CD8-positive, alpha-beta memory T cell (primary cell): ENCODE measurements at places on chromosomes 4 and X.

DNA sequence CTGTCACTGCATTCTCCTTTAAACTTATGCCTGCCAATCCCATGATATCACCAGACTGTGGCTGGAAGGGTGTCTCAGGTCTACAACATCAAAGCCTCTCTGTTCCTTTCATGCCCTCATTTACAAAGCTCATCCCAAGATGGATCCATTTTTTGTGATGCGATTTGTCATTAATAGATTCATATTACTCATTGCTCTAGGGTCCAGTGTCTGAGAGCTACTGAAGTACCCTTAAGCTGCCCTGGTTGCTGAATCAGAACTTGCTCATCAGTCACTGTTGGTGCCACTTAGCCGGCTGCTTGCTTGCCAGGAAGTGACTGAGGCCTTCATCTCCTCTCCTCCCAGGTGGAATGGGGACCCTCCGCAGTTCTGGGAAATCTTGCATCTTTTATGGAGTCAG is 395.5 kb upstream of the BOD1L1 start:
- no peak for DNase-seq

GRCh38 chrX:31168551-31168950 is 96.7 kb upstream of the FTHL17 start:
- DNase-seq: no peak

DNA sequence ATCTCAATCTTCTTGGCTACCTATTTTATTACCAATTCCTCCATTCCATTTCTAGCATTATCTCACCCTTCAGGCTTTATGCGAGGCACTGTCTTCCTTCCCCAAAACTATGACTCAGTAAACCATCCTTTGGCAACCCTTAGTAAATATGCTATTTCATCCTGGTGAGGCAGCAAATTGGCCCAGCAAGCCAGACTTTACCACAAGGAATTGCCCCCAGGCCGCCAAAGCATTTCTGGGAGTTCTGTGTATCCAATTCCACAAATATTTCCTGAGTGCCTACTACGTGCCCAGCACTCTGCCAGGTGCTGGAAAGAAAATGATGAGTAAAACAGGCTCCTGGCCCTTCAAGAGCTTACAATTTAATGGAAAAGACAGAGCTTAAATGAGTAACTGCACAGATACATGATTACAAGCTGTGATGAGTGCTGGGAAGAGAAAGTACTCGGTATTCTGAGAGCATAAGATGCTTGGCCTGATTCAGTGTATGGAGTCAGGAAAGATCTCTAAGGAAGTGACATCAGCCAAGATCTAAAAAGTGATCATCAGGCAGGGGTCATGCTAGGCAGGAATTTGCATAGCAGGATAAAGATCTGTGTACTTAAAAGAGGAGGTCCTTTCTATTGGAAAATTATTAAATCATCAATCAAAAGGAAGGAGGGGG is 193.8 kb downstream of the ADAMTS3 start:
- DNase-seq: no peak

- DNase-seq: no peak
Observed at GRCh38 chr4:13539619-13540445, 4.5 kb downstream of the NKX3-2 start.

DNA sequence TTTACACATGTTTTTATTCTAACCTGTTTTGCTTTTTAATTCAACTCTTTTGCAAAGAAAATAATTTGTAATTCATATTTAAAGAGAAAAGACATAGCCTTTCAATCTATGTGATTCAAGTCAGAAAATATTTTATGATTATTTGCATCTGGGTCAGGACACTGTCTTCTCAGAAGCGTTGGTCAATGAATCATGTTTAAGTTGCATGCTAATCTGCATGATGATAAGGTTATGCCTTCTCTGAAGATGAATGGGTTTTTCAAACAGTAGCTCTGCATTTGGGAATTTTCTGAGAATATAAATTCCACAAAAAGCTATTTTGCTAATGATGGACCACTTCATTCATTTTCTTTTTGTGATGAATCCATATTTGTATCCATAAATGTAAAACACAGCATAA is 282.5 kb downstream of the TMA16 start:
- DNase-seq: no peak

- no peak for DNase-seq
Observed at GRCh38 chrX:11269006-11269405, 24.2 kb upstream of the AMELX start.

GRCh38 chrX:56762707-56763555 is 33.9 kb downstream of the NBDY start:
- no peak for DNase-seq

DNA sequence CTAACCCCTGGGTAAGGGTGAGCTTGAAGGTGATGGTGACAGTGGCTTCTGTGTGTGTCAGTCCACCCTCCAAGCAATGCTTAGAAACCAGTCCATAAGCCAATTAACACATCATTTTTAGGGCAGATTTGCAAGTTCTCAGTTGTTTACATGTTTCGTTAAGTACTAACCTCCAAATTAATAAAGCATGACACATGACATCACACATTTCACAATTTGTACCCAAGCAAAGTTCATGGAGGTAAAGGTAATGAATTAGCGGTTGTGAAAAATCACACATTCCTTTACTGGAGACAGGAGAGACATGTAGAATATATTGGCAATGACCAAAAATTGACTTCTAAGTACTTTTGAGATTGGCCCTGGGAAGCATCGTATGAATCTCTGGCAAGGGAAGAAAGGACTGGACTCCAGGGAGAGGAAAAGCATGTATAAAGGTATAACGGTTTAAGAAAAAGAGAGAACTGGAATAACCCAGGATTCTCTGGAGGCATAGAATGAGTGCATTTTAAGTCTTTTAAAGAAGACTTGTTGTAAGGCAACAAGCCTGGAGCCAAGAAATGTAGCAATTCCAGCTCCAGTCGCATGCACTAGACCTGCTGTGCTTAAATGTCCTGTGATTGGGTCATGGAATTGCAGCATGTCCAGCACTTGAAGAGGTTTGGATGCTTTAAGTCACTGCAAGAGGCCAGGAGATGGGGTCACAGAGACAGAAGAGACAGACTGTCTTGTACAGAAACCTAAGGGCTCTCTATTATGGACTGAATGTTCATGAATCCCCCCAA is 34.1 kb downstream of the TRIM2 start:
- no peak for DNase-seq

- no peak for DNase-seq
Observed at GRCh38 chr4:23805450-23805851, 84.4 kb downstream of the PPARGC1A start.

DNA sequence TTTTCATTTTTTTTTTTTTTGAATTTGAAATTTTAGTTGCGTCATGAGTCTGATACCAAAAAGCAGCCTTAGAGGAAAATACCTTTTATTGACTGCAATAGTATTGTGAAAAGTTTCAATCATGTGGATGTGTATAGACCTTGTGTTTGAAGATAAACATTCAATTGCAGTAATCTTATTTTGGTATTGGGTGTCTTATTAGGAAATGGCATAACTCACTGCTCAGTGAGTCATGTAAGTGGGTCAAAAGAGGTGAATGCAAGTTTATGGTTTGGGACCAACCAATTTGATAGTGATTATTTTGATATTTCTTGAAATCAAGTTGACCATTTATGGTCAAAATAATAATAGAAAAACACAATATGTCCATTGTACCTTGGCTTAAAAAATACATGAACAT is 627.8 kb upstream of the SLIT2 start:
- no peak for DNase-seq

DNA sequence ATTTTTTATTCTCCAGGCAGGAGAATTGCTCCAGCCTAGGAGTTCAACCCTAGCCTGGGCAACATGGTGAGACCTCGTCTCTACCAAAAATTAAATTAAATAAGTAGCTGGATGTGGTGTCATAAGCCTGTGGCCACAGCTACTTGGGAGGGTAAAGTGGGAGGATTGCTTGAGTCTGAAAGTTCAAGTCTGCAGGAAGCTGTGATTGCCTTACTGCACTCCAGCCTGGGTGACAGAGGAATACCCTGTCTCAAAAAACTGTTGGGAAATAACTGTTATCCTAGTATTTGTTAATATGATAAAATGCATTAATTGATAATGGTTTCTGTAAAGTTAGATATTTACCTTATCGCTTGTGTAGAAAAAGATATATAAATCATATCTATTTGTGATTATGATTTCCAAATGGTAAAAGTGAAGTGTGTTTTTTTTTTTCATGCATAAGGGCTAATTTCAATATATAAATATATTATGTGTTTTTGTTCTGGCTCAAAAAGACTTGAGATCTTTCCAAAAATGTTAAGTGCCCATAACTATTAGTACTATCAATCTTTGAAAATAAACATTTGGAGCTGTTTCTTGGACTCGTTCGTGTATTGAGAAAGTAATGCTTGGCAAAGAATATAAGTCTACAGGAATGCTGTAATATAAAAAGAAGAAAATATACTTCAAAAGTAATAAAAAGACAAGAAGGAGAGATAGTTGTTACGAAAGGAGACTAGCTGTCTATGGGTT is 396.6 kb downstream of the ADGRL3 start:
- no peak for DNase-seq

DNA sequence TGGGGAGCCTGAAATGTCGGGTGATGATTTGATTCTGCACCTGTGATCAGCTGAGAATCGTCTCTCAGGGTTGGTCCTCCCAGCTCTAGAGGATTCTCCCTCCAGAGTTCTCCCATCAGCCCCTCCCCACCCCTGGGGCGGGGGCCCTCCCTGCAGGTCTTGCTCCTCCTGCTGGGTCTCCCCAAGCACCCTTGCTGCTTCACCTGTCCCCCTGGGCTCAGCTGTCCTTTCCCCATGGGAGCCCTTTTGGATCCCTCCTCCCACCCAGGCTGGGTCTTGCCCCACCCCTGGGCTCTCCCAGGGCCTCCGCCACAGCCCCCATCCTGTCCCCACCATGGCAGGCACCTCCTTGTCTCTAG is 22.2 kb downstream of the PSAPL1 start:
- no peak for DNase-seq

DNA sequence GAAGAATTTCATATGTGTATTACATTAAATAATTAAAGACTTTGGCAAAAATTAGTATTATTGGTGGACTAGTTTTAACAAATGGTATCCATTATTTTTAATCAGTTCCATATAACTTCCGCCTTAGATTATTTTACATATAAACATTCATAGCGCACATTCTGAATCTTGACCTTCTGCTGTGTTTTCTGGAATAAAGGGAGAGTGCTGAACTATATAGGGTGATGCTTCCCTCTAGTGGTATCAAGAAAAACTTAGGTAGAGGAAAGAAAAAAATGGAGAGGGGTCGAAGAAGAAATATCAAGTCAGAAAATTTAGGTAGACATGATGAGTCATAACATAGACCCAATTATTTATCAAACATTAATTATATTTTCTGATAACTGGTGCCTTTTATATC is 155.6 kb upstream of the PACRGL start:
- no peak for DNase-seq

DNA sequence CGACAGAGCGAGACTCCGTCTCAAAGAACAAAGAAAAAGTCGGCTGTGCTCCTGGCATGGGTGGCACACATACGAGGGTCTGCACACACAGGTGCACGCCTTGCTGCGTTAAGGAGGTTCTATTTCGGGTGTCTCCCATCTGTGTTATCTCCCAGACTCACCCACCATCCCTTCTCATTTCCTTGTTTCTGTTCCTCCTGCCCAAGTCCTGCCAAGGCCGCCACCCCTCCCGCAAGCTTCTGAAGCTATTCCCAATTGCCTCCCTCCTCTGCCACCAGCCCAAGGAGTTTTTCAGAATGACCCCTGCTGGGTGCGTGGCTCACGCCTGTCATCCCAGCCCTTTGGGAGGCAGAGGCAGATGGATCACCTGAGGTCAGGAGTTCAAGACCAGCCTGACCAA is 6.0 kb upstream of the IL3RA start:
- DNase-seq: no peak

DNA sequence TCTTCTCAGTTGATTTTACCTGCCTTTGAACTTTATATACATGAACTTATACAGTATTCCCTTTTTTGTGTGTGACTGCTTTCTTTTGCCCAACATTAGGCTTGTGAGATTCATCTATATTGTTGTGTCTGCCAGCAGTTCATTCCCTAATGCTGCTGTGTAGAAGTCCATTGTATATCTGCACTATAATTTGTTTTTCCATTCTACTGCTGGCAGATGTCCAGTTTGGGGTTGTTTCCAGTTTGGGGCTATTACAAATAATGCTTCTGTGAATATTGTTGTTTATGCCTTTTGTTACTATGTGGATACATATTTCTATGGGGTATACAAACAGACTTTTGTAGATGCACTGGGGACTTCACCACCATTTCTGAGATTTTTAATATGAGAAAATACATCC is 268.4 kb downstream of the DCTD start:
- no peak for DNase-seq

- no peak for DNase-seq
Observed at GRCh38 chr4:158051401-158052235, 121.2 kb downstream of the GASK1B start.

- no peak for DNase-seq
Observed at GRCh38 chr4:38868059-38868960, 704 bp downstream of the FAM114A1 start.

- DNase-seq: no peak
Observed at GRCh38 chr4:13601048-13601447, 26.5 kb downstream of the BOD1L1 start.

DNA sequence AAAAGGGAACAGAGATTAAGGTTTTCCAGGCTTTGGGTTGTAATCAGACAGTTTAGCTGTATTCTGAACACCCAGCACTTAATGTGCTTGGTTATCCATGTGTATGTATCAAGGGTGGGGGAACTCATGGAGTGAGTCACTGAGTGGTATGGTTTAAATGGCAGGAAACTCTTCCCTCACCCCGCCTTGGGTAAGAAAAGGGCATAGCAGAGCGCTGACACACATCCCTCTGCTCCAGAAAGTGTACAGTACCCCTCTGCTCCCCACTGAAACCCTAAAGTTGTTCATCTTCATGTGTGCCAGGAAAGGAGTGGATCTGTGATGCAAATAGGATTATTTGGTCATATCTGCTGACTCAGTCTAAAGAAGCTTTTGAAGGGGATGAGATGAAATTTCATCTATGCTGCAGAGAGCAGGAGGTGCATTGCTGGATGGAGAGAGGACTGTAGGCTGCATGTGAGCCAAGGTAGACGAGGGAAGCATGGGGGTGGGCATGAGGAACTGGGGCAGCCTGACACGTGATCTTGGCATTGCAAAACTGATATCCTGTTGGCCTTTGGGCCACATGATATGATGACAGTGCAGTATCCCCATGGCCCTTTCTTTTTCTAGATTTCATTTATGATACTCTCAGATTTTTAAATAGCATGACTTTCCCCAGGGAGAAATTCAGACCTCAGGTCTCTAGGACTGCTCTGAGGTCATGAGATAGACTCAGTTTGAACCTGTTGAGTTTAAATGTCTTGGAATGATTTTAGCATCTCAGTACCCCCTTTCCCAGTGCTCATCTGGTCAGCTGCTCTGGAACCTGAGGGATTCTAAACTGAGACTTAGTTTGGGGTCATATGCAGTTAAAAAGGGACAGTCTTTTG is 84.8 kb downstream of the TMEM164 start:
- no peak for DNase-seq

DNA sequence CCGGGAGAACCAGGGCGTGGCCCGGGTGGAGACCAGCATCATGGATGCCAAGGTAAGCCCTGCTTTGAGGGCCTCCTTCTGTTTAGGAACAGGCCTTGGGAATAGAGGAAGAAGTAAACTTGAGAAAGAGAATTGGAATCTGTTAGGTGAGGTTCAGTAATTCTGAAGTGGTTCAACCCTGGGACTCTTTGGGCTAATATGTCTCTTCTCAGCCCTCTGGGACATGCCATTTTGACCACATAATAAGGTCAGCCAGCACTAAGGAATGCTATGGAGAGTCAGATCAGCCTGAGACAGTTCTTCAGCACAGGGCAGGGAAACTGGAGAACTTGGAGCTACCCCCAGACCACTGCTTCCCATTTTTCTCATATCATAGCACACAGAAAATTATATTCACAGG is 63.3 kb upstream of the PRPS1 start:
- no peak for DNase-seq

- no peak for DNase-seq
Observed at GRCh38 chr4:152997288-152997687, 61.2 kb downstream of the FHDC1 start.

GRCh38 chrX:71151366-71151765 is 6.7 kb downstream of the NLGN3 start:
- no peak for DNase-seq
